T-helper 2 cell treated with Interferon-gamma antibody and Interleukin-4, amounts not matched to agents 100 ng/mL and 5 ng/mL, for 36 hours (primary cell): ENCODE measurements at places on chromosomes 3 and 15. TPM values are rescaled to one million over a fixed set of nuclear protein-coding genes. Genes with fewer than 3 reads are reported as not detected.

ITIH4 gene
- total RNA-seq, result 9.6 and 9.7 TPM in 2 replicates

TGM4 gene
- total RNA-seq, result not detected in 2 replicates

CFAP92 gene
- total RNA-seq, result not detected in 2 replicates

KCNAB1 gene
- total RNA-seq, result not detected in 2 replicates

RBP2 gene
- not detected in 2 replicates for total RNA-seq

NUTM1 gene
- not detected in 2 replicates for total RNA-seq

KLHL40 gene
- total RNA-seq, result not detected in 2 replicates

GOLGA8H gene
- total RNA-seq, result 0.16 TPM in 1 of 2 replicates, not detected in the other

RARRES1 gene
- total RNA-seq, result not detected in 2 replicates

SI gene
- not detected in 2 replicates for total RNA-seq

ARHGEF26 gene
- total RNA-seq, result 0.09 and 0.41 TPM in 2 replicates

ACKR2 gene
- total RNA-seq, result 1.00 and 1.3 TPM in 2 replicates

CPLX3 gene
- total RNA-seq, result 0.25 TPM in 2 replicates

CLDN1 gene
- 0.39 TPM in 2 replicates for total RNA-seq

FRMD5 gene
- 0.25 TPM in 1 of 2 replicates, not detected in the other for total RNA-seq

MFSD1 gene
- 32.5 and 32.6 TPM in 2 replicates for total RNA-seq

NCKIPSD gene
- 34.1 and 37.8 TPM in 2 replicates for total RNA-seq

TMEM207 gene
- not detected in 2 replicates for total RNA-seq

ASB14 gene
- not detected in 2 replicates for total RNA-seq

PIF1 gene
- 35.8 and 36.7 TPM in 2 replicates for total RNA-seq

GNAI2 gene
- total RNA-seq, result 420 and 429 TPM in 2 replicates
